Foreskin keratinocyte (primary cell): ENCODE measurements at places on chromosomes 16 and 17. TPM values are rescaled to one million over a fixed set of nuclear protein-coding genes. Genes with fewer than 3 reads are reported as not detected.

DNAH3 gene
- polyA plus RNA-seq, result 0.06 and 0.10 TPM in 2 replicates

DNA sequence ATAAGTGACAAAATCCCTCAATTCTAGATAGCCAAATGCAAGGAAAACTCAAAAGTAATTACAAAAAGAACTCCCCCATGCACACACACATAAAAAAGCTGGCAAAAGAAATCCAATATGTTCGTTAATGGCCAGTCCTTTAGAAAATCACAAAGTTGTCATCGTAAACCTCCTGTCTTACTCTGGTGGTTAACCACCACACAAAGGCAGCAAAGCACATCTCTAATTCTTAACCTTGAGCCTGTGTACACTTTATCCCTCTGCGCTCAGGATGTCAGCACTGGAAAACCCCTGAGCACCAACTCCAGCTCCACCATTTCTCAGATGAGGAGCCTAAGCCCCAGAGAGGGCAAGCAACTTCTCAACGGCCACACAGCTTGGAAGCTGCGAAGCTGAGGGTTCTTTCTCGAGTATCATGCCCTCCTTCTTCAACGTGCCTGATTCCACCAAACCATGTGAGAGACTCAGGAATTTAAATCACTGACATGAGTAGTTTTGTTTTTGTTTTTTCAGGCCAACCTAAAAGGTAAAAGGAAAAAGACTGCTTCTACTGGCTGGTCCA, 72.5 kb downstream of the C16orf95 start:
- no peak for DNase-seq

DNA sequence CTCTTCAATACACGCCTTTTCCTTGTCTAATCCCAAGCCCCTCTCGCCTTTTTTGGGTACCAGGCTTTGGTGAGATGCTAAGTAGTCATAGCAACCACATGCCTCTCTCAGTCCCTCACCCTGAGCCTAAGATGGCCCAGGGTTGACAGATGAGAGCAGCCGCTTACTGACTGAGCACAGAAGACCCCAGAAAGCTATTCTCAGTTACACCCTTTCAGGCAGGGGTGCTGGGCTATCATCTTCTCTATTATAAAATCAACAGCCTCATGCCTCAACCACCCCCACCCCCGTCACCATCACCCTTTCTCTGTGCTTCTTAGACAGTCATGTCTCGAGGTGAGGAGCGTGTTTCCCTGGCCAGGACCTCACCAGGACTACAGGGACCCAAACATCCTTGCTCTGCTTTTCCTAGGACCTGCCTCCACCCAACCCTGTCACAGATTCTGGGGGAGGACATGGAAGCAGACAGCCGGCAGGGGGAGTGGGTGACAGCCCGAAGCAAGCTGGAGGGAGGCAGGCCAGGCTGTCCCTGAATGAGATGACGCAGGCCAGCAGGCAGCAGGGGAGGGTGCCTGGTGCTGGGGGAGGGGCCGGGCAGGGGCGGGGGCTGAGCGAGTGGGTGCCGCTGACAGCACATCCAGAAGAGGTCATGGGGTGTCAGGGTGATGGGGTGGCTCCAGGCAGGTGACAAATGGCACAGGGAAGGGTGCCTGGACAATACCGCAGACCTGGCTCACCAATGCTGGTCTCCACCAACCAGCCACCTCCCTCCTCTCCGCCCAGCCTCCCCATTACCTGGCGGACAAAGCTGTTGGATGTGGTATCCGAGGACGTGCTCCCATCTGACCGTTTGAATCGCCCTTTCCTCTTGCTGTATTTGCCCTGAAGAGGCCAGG, 3.1 kb downstream of the CACNB1 start:
- no peak for DNase-seq

DNA sequence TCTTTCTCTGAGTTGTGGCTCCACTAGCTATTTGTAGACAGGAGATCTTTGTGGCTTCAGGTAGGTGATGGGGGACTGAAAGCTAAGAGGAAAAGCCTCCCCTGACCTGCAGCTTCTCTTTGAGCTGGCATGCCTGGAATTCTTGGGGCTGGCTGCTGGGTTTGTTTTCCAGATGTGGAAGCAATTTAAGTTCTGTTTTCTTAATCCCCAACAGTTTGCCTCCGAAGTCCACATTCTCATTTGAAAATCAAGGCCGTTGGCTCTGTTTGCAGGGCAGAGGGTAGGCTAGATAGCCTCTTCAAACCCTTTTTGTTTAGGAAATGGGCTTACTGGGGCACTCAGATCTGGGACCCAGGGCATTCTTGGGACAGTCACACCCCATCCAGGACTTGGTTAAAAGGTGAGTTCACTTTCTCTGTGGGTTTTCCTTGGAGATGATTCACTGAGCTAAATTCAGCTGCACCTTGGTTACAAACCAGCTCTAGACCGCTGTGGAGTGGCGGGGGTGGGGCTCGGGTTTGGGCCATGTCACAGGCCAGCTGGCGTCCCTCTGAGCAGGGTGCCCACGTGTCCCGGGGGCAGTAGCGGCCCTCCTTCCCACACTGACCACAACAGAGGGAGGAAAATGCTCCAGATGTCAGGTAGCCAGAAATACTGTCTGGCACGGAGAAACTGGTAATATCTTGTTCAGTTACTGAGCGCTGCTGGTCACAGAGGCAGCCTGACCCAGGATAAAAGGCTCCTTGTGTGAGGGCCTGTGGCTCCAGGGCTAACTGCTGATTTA, 108.5 kb downstream of the RAB11FIP4 start:
- DNase-seq, result no peak

DNA sequence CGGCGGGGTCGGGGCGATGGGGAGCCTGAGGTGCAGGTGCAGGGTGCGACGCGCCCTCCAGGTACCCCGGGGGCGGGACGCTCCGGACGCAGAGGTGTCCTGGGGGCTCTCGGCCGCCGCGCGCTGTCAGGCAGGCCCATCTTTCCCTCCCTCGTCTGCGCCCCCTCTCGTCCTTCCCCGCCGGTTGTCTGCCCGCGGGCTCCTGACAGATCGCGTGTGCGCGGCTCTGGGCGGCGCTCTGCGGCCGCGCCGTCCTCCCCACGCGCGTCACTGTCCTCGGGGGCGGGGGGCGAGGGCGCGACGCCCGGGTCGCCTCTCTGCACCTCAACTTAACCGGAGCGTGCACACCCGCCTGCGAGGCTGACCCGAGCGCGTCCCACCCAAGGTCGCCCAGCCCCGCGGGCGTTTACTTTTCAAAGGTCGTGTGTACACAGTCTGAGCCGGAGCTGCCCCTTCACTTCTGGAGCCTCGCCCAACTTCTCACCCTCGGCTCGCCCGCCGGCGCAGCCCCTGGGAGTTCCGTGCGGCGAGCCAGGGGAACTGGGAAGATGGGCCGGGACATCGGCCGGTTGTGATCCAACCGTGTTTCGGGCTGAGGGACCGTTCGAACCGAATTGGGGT, 512 bp downstream of the AKAP1 start:
- no peak for DNase-seq

DNA sequence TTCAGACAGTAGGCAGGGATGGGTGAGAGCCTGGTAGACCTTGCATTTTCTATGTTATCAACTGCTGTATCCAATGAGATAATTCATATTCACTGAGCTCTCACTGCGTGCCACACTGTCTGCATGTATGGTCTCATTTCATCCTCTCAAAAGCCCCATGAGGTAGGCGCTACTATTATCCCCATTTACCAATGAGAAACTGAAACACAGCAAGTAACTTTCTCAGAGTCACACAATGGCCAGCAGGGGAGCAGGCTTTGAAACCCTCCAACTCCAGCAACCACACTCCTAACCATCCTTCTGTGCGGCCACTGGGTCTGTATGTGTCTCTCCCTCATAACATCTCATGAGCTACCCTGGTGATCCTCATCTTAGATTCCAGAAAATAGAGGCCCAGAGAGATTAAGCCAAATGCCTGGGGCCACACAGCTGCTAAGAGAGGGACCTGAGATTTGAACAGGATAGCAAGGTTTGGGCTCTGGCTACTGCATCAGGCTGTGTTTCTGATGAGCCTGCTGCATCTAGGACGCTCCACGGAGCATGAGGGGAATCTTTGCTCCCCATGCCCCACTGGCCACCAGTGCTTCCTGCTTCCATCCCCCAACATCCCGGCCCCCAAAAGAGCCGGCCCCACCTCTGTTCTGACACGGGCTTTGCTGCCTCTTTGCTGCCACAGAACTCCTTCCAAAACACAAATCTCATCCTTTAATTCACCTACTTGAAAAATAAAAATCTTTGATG, 3.2 kb downstream of the CCR7 start:
- DNase-seq, result no peak

TAC4 gene
- not detected in 2 replicates for polyA plus RNA-seq

CMTM2 gene
- polyA plus RNA-seq, result not detected in 2 replicates

SLC5A10 gene
- polyA plus RNA-seq, result 0.06 TPM in 1 of 2 replicates, not detected in the other

DNA sequence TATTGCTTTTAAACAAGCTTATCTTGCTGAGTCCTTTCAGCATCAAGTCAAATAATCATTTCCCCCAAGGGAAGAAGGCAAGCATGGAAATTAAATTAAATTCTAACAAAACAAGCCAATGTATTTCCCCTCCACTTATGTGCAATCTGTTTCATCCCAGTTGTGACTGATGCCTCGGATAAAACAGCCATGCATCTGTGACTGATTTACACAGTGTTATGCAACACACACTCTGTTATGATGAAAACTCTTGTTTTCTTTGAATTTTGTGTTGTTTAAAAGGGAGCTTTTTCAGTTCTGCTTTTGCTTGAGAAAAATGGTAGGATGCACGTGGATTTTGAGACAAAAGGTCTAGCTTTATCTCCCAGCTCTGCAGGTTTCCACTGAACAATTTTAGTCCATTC, 32.6 kb downstream of the TMEM100 start:
- DNase-seq, result no peak

GRCh38 chr16:85763616-85764015, 12.7 kb upstream of the C16orf74 start:
- no peak for DNase-seq

DNA sequence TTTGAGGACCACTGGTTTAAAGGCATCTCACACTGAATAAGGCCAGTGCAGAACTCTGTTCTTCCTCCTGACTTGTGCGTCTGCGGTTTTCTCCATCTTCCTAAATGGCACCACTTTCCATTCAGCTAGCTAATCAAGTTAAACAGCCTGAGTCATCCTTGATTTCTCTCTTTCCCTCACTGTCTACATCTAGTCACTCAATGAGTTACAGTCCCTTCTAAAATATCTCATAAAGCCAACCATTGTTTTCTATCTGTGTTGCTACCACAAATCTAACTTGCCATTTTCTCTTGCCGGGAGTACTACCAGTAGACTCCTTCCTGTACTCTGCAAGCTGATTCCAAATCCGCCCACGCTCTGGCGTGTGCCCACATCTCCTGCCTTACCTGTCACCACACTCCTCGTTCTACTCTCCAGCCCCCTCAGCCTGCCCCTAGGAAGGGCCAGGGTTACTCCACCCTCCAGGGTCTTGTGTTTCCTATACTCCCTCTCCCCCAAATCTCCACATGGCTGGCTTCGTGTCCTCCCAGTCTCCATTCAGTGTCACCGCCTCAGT, 324.5 kb downstream of the SNX29 start:
- no peak for DNase-seq

HCRT gene
- polyA plus RNA-seq, result not detected in 2 replicates

DNA sequence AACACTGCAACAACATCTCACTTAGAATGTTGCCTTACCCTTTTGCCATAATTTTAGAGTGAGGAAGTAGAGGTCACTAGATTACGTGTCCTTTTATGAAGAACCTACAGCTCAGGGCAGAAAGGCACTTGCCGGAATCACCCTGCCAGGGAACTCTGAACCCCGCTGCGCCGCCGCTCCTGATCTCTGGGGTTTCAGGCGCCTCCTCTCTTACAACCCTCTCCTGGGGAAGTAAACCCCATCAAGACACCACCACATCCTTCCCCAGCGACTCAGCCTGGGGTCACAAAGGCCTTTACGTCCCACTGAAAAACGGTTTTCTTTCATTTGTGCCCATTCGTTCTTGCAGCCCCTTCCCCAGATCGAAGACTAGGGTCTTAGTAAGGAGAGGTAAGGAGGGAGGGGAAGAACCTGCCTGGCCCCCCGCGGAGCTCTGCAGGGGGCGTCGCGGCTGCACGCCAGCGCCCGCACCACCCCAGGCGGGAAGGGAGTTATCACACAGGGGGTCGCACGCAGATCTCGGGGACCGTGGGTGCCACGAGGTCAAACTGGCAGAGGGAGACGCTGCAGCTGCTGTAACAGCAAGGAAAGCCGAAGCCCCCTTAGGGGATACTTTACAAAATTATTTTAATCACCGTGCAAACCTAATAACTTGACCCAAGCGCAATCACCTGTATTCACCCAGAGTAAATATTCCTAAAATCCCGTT, 1.0 kb upstream of the HLF start:
- DNase-seq, result no peak

- peak; percentile 34 for DNase-seq
Measured at GRCh38 chr17:67139784-67140665, 95.7 kb downstream of the CACNG1 start.
